ENCODE measurements at places on chromosomes 6 and 20. TPM values are rescaled to one million over a fixed set of nuclear protein-coding genes. Genes with fewer than 3 reads are reported as not detected.

RBM24 gene
- 189 TPM for total RNA-seq

FOXS1 gene
- 1.6 TPM for total RNA-seq

GRCh38 chr6:44435500-44435899 lies 48.0 kb downstream of the CDC5L start:
- no peak overlapping the region for H3K27ac ChIP-seq
- no peak for DNase-seq
- H3K27me3 ChIP-seq, result no peaks in the 10 kb centered on the region

- no peak for DNase-seq
- H3K27ac ChIP-seq, result no peak overlapping the region
- H3K27me3 ChIP-seq, result no peaks in the 10 kb centered on the region
- no peaks in the 10 kb centered on the region for H3K36me3 ChIP-seq
Observed at GRCh38 chr6:138590796-138591709, 91.8 kb upstream of the NHSL1 start.

GRIK2 gene
- 11.3 TPM for total RNA-seq

DNA sequence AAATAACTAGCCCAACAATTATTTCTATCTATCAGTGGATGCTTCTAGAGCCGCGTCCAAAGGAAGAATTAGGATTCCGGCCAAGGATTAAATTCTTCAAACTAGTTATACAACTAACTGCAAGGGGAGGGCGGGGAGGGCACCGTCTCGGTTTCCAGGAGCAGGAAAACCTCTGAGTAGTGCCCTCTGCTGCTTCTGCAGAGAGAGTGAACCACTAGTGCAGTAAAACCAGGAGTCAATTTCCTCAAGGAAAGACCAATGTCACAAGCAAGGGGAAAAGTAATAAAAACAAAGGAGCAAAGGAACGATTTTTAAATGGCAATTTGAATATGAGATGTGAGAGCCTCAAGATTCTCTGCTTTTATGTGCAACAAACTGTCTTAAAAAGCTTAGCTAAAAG lies 16.5 kb upstream of the UBE2J1 start:
- peak; percentile 59 for DNase-seq
- H3K27ac ChIP-seq, result peak overlapping the region; percentile 40
- no peak overlapping the region for H3K4me3 ChIP-seq
- H3K36me3 ChIP-seq, result no peaks in the 10 kb centered on the region

All from left ventricle myocardium inferior (tissue), 1 donor.